NCI-H345 (cell line): ENCODE measurements at places on chromosomes 13 and 19.

GRCh38 chr13:53953183-53953582 is 924.6 kb downstream of the OLFM4 start:
- DNase-seq = peak; percentile 37

GRCh38 chr13:26041444-26041843 is 10.4 kb downstream of the SHISA2 start:
- no peak for DNase-seq

DNA sequence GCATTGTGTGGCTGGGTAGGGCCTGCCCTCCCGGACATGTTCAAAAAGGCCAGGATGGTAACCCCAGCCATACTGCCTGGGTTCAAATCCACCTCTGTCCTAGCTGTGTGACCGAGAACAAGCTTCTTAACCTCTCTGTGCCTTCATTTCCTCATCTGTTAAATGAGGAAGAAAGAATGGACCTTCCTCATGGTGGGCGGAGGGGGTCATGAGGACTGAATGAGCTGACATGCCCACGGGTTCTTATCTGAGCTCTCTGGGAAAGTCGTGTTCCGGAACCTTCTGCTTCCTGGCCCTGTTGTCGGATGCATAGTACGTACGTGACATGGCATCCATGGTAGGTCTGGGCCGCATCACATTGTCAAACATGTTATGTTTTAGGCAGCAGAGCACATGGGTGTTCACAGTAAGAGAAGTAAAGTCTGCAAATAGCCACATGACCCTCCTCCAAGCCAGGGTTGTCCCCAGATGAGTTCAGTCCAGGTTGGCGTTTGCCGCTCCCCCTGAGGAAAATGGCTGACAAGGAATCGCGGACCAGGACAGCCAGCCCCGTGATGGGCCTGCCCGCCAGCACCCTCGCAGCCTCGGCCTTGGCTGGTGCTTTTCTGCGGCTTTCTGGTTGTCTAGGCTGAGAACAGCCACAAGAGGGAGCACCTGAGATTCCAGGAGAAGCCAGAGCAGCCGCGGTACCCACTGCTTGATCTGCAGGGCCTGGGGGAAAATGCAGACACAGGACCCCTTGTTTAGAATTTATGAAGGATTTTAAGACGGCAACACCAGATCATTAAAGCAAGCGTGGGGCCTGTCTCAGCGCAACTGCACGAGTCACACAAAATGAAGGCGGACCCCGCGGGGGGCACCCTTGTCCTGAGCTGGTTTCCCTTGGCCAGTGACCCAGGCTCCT is 2.4 kb upstream of the NTN5 start:
- DNase-seq = peak; percentile 70

- no peak for DNase-seq
These were observed 2.3 kb downstream of the SLC46A3 start for GRCh38 chr13:28716511-28716910.

DNA sequence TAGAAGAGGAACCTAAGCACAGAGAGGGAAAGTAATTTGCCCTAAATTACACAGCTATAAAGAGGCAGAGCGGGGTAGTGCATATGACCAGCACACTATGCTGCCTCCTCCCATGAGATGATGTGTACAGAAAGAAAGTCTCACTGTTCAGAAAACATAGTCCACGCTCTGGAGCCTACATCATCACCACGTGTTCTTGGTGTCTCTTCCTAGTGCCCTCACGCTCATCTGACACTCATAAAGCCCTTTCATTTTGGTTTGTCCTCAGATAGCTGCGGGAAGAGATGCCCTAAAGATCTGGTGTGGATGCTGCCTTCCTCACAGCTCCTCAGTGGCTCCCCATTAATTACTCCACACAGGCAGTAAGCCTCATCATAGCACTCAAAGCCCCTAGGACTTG is 27.4 kb upstream of the SIAH3 start:
- DNase-seq = no peak

DNA sequence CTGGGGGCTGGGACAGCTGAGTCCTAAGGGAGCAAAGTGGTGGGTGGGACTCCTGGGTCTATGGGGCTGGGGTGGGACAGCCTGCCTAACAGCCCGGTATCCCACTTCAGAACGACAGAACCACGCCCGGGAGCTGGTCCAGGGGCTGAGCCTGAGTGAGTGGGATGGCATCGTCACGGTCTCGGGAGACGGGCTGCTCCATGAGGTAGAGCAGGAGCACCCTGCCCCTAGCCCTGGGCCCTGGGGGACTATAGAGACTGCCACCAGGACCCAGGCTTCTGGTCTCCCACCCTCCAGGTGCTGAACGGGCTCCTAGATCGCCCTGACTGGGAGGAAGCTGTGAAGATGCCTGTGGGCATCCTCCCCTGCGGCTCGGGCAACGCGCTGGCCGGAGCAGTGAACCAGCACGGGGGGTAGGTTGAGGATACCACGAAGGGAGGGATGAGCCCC is 8.6 kb downstream of the SPHK2 start:
- DNase-seq = no peak

- no peak for DNase-seq
These were observed 2.1 kb upstream of the GRWD1 start for GRCh38 chr19:48443731-48444128.

GRCh38 chr13:77872995-77873394 is 45.6 kb downstream of the EDNRB start:
- DNase-seq = no peak

DNA sequence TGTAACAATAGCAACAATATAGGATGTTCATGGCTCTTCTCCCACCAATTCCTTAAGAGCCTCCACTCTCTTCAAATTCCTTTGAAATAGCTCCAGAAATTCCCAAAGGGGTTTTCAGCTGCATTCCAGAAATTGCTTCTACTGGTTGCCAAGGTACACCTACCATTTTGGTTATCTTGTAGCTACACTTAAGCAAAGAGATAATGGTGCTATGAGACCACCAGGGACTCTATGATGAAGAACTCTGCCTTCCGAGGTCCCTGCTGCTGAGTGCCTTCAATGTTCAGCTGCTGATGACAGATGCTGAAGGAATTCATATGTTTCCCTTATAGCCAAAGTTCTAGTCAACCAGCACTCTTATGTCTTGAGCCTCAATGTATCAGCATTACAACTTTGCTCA is 78.4 kb downstream of the POU4F1 start:
- DNase-seq = no peak

DNA sequence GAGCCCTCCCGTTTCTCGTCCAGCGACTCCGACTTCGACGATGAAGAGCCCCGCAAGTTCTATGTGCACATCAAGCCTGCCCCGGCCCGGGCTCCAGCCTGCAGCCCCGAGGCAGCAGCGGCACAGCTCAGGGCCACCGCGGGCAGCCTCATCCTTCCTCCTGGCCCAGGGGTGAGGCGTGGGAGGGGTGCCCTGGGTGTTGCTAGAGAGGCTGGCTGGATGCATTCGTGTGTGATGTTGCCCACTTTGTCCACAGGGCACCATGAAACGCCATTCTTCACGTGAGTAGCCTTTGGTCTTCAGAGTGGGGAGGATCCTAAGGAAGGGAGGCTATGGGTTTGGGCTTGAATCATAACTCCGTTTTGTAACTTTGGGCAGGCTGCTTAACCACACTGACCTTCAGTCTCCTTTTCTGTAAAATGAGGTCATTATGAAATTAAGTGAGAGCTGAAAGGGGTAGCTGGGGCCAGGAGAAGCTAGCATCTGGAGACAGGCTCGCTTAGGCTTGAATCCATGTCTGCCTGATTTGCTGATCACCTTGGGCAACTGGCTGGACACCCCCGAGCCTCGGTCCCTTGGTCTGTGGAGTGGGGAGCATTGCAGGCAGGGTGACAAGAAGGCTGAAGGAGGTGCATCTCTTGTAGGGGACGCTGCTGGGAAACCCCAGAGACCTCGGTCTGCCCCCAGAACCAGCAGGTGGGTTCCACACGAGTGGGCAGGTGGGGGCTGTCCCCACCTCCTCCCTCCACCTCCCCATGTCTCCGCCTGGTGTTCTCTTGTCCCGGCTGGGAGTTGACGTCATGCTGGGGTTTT is 18.7 kb upstream of the B3GNT3 start:
- DNase-seq = no peak

DNA sequence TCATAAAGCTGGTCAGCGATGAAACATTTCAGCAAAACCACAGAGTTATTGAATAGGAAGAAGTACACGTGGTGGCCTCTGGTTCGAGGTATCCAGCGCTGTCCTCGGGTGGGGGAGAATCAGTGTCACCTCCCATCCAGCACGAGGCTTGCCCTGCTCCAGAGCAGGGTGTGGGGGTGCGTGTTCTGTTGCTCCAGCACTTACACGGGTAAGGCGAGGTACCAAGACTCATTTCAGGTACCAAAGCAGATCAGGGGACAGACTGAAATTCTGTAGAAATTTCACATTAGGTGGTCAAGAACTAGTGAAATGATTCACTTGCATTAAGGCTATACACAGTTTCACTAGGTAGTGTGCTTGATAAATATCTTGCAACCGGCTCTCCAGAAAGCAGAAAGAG is 164.2 kb upstream of the SOX1 start:
- DNase-seq = no peak
